Activated T-cell treated with anti-CD3 and anti-CD28 coated beads for 24 hours (primary cell): ENCODE measurements at places on chromosomes 7 and 10.

- no peak for DNase-seq
Measured at GRCh38 chr10:106083572-106083971, 1080.9 kb downstream of the SORCS1 start.

GRCh38 chr7:66627151-66627681 lies 1.5 kb upstream of the KCTD7 start:
- no peak for DNase-seq

DNA sequence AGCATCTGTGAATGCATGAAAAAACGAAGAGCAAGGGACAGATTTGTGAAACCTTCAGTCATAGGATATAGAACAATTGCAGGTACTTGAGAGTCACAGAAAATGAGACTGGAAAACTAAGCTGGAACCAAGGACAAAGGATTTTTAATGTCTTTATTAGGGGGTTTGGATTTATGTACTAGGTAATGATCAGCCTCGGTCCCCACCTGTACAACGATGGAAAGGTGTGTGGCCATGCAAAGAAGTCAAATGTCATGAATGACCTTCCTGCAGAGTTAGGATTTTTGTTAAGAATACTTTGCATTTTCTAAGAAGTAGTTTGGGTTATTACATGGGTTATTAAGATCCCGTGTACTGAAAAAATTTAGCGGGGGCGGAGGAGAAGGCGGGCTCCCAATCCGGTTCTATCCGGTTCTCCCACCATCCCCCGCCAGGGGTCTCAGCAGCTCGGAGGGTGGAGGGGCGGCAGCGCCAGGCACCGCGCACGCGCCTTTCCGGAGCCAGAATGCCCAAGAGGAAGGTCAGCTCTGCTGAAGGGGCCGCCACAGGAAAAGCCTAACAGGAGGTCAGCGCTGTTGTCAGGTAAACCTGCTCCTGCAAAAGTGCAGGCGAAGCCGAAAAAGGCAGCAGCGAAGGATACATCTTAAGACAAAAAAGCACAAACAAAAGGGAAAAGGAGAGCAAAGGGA lies 327.5 kb upstream of the PLXDC2 start:
- no peak for DNase-seq

GRCh38 chr7:2211259-2211880 lies 21.4 kb downstream of the MAD1L1 start:
- no peak for DNase-seq

GRCh38 chr10:29849126-29849833 lies 210.1 kb downstream of the JCAD start:
- DNase-seq = no peak

DNA sequence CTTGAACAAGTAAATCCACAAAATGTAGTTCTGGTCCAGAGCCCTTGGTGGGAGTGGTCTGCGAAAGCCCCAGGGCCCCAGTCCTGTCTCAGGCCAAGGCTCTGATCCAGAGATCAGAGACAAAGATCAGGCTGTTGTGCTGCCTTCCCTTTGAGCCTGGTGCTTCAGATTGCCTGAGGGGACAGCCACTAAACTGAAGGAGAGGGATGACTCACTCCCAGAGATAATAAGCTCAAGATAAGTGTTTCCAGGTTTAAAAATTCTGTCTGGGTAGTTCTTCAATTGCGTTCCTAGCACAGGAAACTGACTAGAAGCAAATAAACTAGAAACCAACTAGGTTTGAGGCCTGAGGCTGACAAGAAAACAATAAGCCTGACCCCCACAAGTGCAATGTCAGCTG lies 190.2 kb downstream of the RAMP3 start:
- DNase-seq = no peak

- DNase-seq = no peak
Measured at GRCh38 chr10:72255977-72256729, 17.6 kb upstream of the DDIT4 start.

GRCh38 chr7:6571160-6571779 lies 6.0 kb upstream of the ZDHHC4 start:
- DNase-seq = no peak

DNA sequence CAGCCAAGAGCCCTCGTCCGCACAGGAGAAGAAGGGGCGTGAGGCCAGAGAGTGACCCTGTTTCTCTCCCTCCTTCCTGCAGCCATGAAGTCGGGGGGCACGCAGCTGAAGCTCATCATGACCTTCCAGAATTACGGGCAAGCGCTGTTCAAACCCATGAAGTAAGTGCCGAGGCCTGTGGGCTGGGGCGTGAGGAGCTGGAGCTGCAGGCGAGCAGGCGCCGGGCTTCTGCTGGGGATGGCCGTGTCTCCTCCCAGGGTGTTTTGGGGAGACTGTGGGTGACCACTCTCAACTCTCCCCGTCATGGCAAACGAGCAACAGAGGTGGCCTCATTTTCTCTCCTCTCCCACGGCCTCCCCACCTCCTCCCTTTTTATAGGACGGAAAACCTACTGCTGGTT lies 16.4 kb downstream of the FAM20C start:
- DNase-seq = no peak
